AML-193 (cell line): ENCODE measurements at places on chromosomes 11 and 22.

DNA sequence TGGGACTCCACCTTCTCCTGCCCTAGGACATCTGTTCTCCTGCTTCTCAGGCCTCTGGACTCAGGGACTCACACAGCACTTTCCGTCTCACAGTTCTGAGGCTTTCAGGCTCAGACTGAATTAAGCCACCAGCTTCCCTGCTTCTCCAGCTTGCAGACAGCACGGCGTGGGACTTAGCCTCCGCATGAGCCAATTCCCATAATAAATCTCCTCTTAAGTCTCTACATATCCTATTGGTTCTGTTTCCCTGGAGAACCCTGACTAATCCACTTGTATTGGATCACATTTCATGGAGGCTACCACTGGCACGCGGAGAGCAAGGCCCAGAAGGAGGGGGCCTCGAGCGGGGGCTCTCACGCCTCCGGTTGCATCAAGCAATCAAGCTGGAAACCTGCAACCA lies 1313.6 kb downstream of the TBC1D22A start:
- DNase-seq: no peak

- DNase-seq: no peak
Observed at GRCh38 chr22:30776476-30776875, 81.8 kb downstream of the OSBP2 start.

DNA sequence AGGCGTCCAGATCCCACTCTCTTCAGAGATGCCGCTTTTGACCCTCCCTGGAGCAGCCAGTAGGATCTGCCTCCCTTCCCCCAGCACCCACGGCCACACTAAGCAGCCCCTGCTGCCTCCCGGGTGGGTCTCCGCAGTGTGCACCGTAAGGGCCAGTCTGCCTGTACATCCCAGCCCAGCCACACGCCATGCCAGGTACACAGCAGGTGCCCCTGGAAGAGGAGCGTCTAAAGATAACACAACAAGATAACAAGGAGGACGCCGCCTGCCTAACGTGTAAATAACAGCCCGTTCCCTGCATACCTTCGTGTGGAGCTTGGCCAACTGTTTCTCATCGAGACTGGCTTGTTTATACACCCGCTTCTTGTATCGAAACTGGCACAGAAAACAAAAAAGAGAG lies 139.4 kb downstream of the SHANK2 start:
- no peak for DNase-seq

DNA sequence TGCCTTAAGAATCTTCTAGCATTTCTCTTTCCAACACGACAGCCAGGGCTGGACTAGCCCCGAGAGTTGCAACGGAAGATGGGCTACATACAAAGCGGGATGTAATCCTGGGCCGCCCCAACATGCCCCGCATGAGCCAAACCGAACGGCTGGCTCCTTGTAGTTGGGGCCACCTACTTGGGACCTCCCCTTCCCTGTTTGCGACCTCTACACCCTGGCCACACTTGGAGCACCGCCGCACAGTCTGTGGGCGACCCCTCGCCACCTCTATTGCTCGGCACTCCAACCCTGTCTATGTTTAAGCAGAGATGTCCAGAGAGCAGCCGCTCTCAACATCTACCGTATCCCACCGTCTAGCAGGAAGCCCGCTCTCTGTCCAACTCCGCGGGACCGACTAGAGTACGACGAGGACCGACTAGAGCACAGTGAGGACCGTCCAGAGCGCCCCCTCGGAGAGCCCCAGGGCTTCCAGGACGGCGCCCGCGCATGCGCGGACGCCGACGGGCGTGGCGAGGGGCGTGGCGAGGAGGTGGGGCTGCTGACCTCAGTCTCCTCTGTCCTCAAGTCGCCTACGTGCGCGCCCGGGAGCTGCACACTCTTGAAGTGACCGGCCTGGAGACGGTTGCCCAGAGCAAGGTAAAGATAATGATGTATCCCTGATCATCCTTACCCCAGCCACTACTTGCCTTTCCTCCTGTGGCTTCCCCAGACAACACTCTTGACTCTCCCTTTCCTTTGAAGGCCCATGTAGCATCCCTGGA lies 32.3 kb downstream of the NEAT1 start:
- peak; percentile 53 for DNase-seq

GRCh38 chr11:2794968-2795322 lies 90.6 kb downstream of the CDKN1C start:
- no peak for DNase-seq

DNA sequence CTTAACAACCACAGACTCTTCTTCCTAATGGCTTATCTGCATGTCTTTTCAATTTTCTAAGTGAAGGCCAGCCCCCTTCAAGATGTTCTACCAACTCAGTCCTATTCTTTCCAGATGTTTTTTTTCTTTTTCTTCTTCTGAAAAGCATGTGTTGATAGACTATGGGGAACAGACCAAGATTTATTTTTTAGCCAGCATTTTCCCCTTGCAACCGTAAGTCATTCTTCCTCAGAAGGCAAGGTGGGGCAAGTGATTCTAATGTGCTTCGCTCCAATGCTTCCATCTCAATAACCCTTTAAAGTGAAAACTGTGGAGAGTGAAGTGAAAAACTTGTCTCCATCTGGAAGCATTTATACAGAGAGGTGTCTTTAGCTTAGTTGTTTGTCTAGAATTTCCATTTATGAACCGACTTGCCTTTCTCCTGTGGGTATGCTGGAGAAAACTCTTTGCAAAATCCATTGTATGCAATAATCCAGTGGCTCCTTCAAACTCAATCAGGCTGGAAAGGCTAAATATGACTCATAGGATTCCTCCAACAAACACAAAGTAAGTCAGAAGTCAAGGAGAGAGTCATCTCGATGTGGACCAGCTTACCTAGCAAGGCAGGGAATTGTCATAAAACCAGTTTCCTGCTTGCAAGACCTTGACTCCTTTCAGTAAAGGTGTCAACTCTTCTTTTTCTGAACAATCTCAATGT lies 83.7 kb downstream of the MAML2 start:
- no peak for DNase-seq

GRCh38 chr11:75508051-75508561 lies 17.6 kb downstream of the GDPD5 start:
- peak; percentile 1 for DNase-seq

GRCh38 chr11:131595797-131596196 lies 225.4 kb downstream of the NTM start:
- DNase-seq: no peak

GRCh38 chr11:119664701-119665420 lies 64.1 kb downstream of the NECTIN1 start:
- DNase-seq: no peak

DNA sequence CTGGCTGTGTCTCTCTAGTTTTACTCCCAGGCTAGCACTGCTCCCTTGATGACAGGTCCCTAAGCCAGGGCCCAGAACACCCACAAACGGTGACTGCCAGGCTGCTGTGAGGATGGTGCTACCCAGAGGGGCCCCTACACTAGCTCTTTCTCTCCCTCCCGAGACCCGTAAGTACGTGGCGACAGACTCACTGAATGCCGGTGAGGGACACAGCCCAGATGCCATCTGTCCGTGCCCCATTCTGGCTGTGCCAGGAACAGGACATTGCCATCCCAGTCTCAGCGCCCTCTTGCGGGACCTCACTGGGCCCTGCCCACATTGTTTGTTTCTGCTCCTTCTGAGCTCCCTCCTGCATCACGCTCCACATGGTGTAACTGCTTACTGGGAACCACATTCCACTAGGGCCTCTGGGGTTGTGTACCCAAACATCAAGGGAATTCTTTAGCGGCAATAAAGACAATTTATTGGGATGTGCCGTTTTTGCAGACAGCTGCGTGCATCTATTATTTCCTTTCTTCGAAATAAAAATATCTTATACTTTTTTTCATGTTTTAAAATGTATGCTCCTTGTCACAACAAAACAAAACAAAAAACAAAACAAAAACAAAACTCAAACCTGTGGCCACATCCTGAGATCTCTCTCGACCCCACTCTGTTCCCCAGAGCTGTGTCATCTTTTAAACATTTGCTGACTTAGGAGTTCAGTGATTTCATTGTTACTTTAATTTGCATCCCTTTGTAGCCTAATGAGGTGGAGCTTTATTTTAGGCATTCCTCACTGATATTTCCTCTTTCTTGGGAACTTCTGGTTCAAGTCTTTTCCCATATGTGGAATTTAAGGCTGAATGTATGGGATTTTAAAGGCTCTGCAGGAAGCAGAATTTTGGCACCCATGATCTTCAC lies 4.4 kb upstream of the TPCN2 start:
- peak; percentile 58 for DNase-seq

- no peak for DNase-seq
Observed at GRCh38 chr22:19146215-19146968, 1.9 kb upstream of the ESS2 start.

GRCh38 chr11:29255401-29255800 lies 761.4 kb downstream of the KCNA4 start:
- no peak for DNase-seq

DNA sequence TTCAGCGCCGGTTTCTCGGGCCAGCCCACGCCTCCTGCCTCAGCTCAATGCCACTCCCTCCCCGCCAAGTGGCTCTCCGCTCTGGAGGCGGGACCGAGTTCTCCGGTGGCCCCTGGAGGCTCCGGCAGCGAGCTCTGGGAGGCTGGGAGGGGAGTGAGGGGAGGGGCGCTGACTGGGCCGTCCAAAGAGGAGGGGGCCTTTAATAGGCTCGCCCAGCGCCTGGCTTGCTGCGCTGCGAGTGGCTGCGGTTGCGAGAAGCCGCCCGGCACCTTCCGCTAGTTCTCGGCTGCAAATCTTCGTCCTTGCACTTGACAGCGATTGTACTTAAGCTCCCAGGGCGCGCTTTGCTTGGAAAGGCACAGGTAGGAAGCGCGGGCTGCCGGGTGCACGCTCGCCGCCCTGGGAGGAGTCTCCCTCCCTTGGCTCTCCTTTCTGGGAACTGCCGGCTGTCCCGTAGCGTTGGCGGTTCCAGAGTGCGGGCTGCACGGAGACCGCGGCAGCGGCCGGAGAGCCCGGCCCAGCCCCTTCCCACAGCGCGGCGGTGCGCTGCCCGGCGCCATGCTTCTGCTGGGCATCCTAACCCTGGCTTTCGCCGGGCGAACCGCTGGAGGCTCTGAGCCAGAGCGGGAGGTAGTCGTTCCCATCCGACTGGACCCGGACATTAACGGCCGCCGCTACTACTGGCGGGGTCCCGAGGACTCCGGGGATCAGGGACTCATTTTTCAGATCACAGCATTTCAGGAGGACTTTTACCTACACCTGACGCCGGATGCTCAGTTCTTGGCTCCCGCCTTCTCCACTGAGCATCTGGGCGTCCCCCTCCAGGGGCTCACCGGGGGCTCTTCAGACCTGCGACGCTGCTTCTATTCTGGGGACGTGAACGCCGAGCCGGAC lies at the start of gene ADAMTS15:
Gene ADAMTS15 (plus strand): TSS at position 230 of the 894 bp plus-strand sequence. CDS start 329 bp downstream, at position 559.
- DNase-seq: peak; percentile 24

DNA sequence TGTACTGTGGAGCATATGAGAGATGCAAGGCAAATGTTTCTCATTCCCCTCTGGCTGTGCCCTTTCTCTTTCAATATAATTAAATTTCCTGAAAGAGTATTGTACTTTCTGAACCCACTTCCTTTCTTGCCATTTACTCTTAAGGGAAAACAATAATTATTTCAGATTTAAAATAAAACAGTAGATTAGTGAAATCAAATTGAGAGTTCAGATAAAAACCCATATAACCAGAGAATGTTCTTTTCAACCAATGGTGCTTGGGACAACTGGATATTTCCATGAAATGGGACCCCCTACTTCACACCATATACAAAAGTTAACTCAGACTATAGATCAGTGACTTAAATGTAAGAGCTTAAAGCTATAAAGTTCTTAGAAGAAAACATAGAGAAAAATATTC lies 26.1 kb upstream of the DLAT start:
- no peak for DNase-seq

GRCh38 chr11:75302371-75302770 lies 49.1 kb downstream of the ARRB1 start:
- DNase-seq: no peak

- no peak for DNase-seq
Observed at GRCh38 chr11:43222215-43222614, 89.6 kb upstream of the API5 start.

DNA sequence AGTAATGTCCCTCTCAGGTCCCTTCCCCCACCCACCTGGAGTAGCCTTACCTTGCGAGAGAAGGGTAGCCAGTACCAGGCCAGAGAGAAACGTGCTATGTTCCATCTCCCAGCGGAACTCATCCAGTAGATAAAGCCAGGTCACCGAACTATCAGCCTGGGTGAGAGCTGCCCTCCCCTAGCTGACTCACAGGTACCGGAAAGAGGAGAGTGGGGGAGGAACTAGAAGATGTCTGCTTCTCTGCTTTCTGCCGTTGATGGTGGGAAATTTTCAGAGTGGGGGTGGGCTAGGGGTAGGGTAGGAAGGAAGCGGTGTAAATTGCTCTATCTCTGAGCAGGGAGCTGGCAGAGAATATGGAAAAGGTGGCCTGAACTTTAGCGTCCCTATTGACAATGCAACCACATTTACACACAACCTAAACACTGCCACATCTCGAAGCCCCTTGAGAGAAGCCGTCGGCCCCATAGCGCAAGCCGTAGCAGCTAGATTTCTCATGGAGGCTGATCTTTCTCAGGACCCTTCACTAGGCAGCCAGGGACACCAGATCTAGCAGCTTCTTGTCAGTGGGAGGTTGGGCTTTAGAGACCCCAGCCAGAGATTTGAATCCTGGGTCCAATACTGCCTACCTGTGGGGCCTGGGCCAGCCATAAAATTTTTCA lies at the start of gene CD3D:
Gene CD3D (minus strand): TSS at position 203 of the 659 bp plus-strand sequence. CDS start 98 bp downstream, at position 105.
- DNase-seq: no peak

DNA sequence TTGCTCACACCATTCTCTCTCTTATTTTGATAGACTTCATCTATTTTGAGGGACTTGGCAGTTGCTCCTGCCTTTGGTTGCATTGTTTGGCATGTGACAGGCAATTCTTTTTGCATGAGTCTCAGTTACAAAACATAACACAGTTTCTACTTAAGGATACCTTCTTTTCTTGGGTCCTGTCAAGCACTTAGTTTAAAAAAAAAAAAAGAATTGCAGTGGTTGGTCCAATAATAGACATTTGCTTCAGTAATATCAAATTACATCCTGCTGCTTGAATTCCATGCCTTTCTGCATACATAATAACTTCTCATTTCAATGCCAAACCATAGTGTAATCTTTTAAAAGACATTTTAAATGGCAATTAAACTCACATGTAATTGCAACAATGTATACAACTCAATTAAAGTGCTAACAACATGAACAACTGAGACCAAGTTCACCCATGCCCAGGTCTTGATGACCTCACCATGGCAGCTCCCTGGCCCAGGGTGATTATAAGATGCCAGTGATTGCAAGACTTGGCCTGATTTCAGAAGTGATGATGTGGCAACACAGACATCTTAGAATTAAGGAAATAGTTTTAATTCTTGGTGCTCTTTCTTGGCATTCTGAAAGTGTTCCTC lies 32.2 kb upstream of the PLET1 start:
- DNase-seq: peak; percentile 52

GRCh38 chr11:46511342-46511741 lies 82.5 kb downstream of the AMBRA1 start:
- no peak for DNase-seq

DNA sequence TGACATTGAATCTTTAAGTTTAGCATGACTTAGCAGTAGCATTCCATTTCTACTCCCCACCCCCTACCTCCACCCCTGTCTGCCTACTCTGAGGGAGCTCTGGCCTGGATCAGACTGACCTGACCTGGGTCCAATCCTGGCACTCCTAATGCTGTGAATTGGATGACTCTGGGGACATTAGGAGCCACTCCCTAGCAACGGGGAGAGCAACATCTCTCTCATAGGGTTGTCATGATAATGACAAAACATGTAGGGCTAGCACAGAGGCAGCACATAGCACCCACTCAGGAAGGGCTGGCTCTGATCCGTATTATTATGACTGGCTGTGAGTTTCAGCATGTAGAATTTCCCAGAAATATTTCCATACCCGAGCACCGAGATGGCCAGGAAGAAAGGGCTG lies 40.5 kb downstream of the CABIN1 start:
- no peak for DNase-seq
